Upper lobe of right lung (tissue), 1 donor: ENCODE measurements at places on chromosomes 3 and 15. TPM values are rescaled to one million over a fixed set of nuclear protein-coding genes. Genes with fewer than 3 reads are reported as not detected.

GRCh38 chr3:101278727-101279126 lies 41.6 kb downstream of the IMPG2 start:
- DNase-seq: no peak

DNA sequence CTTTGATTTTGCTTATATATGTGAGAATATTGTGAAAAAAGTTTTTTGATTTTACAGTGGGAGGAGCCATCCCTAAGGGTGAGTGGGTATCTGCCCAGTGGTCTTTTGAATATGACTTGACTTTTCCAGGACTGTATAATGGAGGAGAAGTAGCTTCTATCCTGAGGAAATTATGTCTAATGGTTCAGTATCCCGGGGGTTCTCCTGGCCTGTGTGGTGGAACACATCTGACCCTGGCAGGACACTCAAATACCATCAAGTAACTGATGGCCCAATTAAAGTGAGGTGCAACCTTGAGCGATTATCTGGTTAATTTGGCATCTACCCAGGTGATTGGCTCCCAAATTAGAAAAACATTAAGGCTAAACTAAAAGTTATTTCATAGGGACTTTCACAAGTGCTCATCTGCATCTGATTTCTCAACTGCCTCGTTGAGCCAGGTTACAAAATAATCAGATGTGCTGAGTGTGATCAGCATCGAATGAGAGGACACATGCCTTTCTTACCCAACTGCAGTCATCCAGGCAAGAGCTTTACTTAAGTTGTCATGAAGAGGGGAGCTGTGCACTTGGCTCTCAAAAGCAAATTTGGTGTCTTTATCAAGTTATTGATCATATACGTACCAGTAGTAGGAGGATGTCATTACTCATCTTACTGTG lies 201.4 kb downstream of the IL5RA start:
- no peak for DNase-seq

GRCh38 chr15:91941871-91942658 lies 88.6 kb downstream of the SLCO3A1 start:
- DNase-seq: no peak

DNA sequence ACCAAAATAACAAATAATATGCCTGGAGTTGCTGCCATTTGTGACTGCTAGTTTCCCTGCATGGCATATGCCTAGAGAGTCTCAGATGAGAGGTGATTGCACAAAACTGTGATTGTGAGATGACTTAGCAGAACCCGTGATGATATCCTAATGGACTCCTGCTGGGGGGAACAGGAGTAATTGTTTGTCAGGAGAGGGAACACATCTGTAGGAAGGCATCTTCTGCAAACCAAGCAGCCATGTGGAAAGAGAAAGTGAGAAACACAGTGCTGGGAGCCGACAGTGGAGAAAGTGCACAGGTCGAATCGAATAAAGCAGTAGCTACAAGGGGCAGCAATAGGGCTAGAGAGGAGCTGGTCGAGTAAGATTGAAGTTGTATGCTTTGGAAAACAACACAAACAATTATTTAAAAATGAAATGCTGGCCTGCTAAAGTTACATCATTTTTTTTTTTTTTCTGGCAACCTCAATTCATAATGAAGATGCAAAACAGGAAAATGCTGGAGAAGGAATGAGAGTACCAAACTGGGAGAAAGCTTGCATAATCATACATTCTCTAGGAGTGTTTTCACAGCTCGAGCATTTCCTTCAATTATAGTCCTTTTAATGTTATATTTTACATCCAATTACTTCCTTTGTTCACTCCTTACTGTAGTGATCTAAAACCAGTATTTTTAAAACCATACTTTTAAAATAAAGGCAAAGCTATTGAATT lies 494.2 kb upstream of the AGTR1 start:
- DNase-seq: no peak

- DNase-seq: no peak
These were observed 311.7 kb downstream of the VPS13C start for GRCh38 chr15:61748529-61748928.

DNA sequence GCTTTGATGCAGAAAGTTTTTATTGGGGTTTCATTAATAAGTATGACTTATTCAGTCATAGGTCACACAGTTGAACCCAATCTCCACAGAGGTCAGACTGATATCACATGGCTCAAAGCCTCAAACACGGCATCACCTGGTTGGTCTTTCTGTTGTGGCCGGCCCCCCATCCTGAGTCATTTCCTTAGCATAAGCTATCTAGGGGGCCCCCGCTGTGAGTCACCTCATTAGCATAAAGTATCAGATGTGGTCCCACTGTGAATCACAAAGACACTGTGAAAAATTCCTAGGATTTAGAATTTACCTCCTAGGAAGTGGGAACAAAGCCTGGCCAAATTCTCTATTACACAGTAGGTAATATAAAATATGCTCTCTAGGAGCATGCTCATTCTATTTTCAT lies 502.2 kb downstream of the PYDC2 start:
- DNase-seq: no peak

DNA sequence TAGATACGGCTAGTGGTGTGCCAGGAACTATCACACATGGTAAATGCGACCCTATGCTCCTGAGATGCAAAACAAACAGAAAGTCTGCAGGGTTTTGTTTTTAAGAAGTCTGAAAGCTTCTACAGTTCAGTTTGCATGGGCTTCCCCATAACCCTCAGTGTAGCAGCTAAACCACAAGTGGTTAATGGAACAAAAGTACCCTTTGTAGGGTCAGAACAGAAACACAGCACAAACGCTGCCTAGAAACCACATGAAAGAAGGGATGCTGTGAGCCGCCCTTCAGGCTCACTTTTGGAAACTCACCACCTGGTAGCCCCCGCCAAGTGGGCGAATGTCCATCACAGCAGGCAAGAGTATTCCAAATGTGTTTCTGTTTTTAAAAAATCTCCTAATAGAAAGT lies 46.2 kb downstream of the CTDSPL start:
- DNase-seq: no peak

GRCh38 chr3:190491533-190492054 lies 22.3 kb upstream of the IL1RAP start:
- DNase-seq: no peak

- DNase-seq: no peak
These were observed 17.4 kb upstream of the SLC25A36 start for GRCh38 chr3:140924097-140924873.

GRCh38 chr15:68376447-68377060 lies 55.4 kb downstream of the ITGA11 start:
- DNase-seq: no peak

DNA sequence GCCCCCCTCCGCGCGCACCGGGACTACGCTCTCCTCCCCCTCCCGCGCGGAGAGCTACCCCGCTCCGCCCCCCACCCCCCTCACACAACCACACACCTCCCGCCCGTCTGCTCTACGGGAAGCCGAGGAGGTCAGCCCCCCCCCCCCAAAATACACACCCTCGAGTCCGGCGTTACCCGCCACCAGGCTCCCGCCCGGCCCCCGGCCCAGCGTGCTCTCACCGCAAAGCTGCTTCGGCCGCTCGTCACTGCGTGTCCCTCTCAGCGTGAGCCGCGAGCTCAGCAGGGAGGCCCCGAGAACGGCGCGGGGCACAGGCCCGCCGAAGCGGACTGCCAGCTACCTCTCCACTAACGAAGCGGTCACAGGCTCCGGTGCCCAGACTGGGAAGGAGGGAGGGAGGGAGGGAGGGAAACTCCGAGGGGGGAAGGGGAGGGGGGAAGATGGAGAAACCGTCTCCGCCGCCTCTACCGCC lies 252 bp downstream of the SIN3A start:
- no peak for DNase-seq

DNA sequence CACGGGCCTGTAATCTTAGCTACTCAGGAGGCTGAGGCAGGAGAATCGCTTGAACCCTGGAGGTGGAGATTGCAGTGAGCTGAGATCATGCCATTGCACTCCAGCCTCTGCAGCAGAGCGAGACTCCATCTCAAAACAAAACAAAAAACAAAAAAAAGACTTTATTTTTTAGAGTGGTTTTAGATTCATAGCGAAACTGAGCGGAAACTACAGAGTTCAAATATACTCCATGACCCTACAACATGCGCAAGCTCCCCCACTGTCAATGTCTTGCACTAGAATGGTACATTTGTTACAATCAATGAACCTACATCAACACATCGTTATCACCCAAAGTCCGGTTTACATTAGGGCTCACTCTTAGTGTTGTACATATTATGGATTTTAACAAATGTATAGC lies 2.2 kb upstream of the CRTAP start:
- no peak for DNase-seq

DNA sequence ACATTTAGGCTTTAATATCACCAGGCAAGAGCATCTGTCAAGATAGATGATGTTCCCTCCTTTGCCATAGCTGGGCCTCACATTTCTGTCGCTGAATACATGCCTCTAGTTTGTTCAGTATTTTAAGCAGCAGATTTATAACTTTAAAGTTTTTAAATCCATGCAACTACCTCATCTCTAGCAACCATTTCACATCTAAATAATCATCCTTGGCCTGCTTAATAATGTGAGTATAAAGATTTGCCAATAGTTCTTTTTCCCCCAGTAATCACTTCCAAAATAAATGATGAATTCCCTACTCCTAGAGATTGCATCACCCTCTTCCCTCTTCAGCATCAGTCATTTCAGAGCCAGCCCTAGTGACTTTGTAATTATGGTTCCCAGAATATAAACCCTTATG lies 36.2 kb upstream of the FILIP1L start:
- no peak for DNase-seq

DNA sequence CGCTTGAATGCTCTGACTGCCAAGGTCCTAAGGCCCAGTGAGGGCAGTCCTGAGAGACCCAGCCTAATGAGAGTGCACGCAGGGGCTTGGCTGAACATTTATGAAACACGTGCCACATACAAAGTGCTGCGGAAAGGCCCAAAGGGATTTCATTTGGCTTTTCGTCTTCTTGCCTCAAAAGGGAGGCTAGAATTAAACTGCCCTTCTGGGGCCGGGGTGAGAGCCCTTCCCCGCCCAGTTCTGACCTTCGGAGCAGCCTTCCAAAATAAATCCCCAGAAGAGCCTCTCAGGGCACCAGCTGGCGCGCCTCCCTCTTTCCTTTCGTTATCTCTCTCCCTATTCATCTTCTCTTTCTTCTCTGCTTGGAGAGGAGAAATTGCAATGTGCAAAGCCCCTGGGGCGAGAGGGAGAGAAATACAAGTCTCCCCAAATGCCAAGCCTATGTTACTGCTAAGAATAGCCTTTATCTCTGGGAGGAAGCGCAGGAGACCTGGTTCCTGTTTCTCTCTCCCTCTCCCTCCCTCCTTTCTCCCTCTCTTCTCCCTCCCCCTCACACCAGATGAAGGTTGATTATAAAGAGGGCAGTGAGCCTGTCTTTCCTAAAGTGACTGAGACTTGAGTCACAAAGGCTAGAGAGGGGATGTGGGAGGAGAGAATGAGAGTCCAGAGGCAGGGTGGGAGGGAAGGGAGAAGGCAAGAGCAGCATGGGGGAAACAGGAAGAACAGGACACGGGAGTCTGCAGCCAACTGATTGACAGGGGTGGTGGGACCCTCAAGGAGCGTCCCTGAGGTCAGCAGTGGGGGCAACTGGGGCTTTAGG lies 36.7 kb upstream of the NDUFB4 start:
- no peak for DNase-seq

- no peak for DNase-seq
These were observed 40.2 kb downstream of the SLC27A2 start for GRCh38 chr15:50222181-50222580.

DNA sequence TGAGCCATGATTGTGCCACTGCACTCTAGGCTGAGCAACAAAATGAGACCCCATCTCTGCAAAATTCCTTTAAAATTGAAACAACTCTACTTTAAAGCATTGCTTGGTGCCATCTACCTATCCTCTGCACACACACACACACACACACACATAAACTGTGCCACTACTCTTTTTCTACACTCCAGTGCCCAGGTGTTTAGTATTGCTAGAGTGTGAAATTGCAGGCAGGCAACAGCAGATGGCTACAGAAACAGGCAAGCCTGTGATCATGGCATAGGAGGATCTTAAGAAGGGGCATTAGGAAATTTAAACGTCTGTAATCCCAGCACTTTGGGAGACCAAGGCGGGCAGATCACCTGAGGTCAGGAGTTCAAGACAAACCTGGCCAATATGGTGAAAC lies 39.0 kb downstream of the SIDT1 start:
- DNase-seq: no peak

- DNase-seq: no peak
These were observed 372.7 kb downstream of the ROBO2 start for GRCh38 chr3:77412584-77412983.

DNA sequence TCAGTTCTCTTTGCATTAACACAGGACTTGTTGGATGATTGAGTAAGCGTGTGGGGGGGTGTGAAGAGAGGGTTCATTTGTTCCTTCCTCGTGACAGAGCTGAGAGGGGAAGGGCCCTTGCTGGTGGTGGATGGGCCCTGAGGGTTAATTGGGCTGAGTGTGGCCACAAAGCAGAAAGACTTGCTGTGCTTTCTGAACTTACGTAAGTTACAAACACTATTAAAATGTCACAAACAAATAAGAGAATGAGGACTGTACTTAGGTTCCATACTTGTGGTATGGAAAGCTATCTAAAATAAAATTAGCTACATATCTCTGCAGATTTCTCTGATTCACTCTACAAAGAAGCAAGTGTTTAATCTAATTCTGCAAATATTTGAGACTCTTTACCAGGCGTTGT lies 231.3 kb downstream of the LPP start:
- DNase-seq: peak; percentile 61

- no peak for DNase-seq
These were observed 115.9 kb downstream of the SV2B start for GRCh38 chr15:91216000-91216399.

GRCh38 chr3:70990723-70991122 lies 592.8 kb downstream of the FOXP1 start:
- DNase-seq: no peak

DNA sequence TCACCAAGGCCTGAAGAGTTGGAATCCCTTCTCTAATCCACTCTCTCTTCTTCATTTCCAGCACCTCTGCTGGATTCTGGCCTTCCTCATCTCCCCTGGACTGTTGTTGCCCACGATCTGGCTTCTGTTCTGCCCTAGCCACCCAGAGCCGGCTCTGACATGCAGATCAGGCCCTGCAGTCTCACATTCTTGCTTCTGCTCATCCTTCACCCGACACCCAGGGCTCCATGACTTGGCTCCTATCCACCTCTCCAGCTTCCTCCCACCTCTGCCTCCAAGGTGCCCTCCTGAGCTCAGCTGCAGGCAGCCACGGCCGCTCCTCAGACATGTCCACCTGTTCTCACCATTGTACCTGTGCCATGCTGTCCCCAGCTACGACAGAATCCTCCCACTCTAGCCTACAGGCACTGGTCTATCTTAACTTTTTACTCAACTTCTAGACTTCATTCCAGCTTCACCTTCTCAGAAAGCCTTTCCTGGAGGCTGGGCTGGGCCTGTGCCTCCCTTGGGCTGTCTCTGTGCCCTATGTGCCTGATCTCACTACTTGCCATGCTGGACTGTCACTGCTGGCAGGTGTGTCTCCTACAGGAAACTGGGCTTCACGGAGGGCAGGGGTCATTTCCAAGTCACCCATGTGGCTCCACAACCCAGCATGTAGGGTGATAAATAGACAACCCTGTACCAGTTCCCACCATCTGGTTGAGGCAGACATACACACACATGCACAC lies 16.0 kb upstream of the TBC1D21 start:
- no peak for DNase-seq

Gene HGD
- total RNA-seq: 3.2 TPM

Gene TEX264
- total RNA-seq: 51.0 TPM

Gene POLQ
- 0.55 TPM for total RNA-seq

Gene GOLGA8Q
- total RNA-seq: 2.3 TPM

Gene HEG1
- 234 TPM for total RNA-seq

Gene AGTR1
- 7.8 TPM for total RNA-seq

Gene GLDN
- total RNA-seq: 21.8 TPM

Gene ADAMTSL3
- 26.2 TPM for total RNA-seq

Gene GHSR
- total RNA-seq: not detected

Gene FOXL2
- not detected for total RNA-seq

Gene COPG1
- total RNA-seq: 149 TPM

Gene SAMMSON
- total RNA-seq: not detected

Gene RABL3
- total RNA-seq: 17.2 TPM

Gene SMCO1
- total RNA-seq: not detected
